ENCODE measurements at places on chromosomes 3 and 15.
A peak's percentile ranks its signal among the peaks of the same experiment; 100 is the strongest.

GRCh38 chr3:169449012-169449411 is 214.5 kb downstream of the MECOM start:
- DNase-seq: no peak

DNA sequence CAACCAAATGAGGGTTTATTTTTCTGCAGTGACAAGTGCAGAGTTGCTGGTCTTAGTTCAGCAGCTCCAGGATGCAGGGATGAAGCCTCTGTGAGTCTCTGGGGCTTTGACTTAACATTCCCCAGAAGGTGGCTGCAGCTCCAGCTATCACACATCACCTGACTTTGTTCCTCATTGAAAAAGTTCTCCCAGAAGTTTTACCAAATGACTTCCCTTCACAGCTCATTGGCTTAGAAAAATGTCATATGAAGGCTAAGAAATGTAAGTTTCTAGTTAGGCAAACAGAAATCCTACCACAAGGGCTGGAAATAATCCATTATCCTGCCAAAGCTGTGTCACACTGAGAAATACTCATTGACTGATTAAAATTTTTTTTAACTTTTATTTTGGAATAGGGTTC is 184.9 kb downstream of the MINAR1 start:
- no peak for DNase-seq

GRCh38 chr3:178002113-178002512 is 534.1 kb upstream of the KCNMB2 start:
- DNase-seq: no peak

GRCh38 chr3:184334470-184335158 is 2.8 kb upstream of the FAM131A start:
- DNase-seq: peak; percentile 28

DNA sequence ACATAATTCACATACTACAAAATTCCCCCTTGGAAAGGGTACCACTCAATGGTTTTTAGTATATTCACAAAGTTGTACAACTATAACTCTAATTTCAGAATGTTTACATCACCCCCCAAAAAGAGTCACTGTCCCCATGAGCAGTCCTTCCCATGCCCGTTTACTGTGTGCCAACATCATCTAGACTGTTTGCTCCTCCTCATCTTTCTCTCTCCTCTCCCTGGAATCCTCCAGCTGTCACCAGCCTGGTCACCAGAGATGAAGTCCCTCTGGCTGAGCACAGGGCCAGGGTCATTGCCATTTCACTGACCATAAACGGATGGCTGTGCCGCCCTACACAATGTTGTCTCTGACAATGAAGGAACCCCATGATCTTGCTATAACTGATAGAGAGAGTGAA is 45.2 kb downstream of the C2CD4B start:
- no peak for DNase-seq

- no peak for DNase-seq
These were observed 7.0 kb downstream of the EBLN2 start for GRCh38 chr3:73068419-73068818.

GRCh38 chr3:147410116-147410525 is 956 bp downstream of the ZIC1 start:
- no peak for DNase-seq

DNA sequence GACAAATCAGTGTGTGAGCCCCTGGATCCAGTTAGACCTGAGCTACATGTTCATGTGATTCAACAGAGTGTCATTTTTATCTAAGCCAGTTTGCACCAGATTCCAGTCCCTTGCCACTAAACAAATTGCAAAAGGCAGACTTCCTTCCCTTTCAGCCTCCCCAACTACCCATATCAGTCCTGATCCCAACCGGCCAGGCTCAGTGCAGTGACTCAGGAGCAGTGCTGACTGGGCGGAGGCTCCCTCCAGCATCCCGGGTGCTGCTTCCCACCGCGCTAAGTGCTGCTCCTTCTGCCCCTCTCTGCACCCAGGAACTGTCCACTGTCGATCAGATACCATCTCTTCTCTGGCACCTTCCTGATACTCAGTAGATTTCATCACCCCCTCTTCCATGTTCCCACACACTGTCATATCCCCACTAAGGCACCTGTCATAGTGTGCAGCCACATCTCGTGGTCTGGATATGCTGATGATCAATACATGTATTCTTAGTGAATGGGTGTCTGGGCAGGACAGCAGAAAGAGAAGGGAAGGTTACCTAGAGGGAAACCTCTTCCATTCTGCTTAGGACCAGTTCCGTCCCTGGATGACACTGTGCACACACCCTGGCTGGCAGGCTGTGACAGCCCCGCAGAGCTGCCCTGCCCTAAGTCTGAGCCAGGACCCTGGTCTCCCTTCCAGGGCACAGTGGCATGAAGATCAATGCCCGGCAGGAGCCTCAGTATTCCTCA is 108.8 kb upstream of the RAD18 start:
- DNase-seq: no peak

GRCh38 chr15:52414936-52415335 is 113.7 kb downstream of the MYO5A start:
- DNase-seq: no peak

DNA sequence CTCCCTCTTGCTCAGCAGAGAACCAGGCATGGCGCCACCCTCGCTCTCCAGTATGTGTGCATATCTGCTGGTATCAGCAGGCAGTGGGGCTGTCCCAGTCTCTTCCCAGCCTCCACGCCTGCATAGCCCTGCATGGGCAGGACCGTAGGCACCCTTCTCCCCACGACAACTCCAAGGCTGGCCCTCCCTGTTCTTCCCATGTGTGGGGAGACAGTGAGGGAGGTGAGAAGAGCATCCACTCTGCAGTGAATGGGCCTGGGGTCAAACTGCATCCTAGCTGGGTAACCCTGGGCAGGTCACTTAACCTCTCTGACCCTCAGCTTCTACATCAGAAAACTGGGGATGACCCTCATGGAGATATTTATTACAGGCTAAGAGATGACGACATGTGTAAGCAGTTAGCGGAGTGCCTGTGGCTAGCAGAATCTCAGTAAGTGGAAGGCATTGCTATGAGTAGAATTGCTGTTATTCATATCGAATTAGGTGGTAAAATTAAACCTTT is 13.3 kb upstream of the SSUH2 start:
- DNase-seq: no peak

DNA sequence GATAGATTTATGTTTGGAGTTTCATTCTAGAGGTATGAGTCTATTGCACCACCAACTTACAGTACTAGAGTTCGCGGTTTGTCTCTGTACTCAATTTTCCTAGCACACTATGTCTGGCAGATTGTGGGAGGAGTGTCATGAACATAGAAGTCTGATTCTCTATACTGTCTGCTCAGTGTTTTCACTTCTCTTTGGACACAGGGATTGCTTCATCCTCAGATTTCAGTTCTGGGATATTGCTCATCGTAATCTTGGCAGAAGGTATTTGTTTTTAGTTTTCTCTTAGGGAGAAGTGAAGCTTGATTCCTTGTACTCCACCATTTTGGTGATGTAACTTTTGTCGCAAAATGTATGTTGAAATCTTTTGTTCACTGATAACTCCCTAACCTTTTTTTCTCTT is 27.8 kb upstream of the AZI2 start:
- no peak for DNase-seq

GRCh38 chr3:106401666-106402490 is 533.1 kb upstream of the CBLB start:
- no peak for DNase-seq

DNA sequence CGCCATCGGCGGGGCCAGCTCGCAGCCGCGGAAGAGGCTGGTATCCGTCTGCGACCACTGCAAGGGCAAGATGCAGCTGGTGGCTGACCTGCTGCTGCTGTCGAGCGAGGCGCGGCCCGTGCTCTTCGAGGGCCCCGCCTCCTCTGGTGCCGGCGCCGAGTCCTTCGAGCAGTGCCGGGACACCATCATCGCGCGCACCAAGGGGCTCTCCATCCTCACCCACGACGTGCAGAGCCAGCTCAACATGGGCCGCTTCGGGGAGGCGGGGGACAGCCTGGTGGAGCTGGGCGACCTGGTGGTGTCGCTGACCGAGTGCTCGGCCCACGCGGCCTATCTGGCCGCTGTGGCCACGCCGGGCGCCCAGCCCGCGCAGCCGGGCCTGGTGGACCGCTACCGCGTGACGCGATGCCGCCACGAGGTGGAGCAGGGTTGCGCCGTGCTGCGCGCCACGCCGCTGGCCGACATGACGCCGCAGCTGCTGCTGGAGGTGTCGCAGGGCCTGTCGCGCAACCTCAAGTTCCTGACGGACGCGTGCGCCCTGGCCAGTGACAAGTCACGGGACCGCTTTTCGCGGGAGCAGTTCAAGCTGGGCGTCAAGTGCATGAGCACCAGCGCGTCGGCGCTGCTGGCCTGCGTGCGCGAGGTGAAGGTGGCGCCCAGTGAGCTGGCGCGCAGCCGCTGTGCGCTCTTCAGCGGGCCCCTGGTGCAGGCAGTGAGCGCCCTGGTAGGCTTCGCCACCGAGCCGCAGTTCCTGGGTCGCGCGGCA is 1.8 kb downstream of the TLNRD1 start:
- DNase-seq: no peak

Data from stimulated activated CD4-positive, alpha-beta T cell treated with anti-CD3 and anti-CD28 coated beads, Interleukin-2, amount 100 ng/mL, for 4 hours (primary cell).